Endothelial cell of umbilical vein (primary cell): ENCODE measurements at places on chromosomes 16 and 17. TPM values are rescaled to one million over a fixed set of nuclear protein-coding genes. Genes with fewer than 3 reads are reported as not detected.

DNA sequence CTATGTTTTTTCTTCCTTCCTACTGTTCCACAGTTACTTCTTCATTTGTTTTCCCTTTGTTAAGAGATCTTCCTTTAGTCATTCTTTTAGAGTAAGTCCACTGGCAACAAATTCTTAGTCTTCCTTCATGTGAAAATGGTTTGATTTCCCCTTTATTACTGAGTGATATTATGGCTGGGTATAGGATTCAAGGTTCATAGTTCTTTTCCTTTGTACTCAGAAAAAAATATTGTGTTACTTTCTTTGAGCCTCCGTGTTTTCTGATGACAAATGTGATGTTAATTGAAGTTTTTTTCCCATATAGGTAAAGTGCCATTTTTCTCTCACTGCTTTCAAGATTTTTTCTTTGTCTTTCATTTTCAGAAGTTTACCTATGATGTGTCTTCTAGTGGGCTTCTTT is 283.1 kb upstream of the TBX2 start:
- no peak for DNase-seq

ZNRF1 gene
- total RNA-seq, result 33.2 and 34.9 TPM in 2 replicates

DNA sequence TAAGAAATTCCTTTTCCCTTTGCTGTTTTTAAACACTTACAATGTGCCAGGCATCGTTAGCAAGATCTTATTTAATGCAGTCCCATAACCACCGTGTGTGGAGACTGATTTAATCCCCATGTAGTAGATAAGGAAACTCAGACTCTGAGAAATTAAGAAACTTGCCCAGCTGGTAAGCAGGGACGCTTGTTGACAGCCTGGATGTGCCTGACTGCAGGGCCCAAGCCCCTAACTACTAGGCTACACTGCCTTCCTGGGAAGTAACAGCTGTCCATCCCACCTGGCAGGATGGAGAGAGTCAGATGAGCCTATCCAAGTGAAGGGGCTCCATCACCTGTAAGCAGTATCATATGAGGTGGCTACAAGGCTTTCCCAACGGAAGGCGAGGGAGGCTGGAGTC is 23.1 kb downstream of the CDK5RAP3 start:
- DNase-seq, result no peak

SPPL2C gene
- total RNA-seq, result not detected in 2 replicates

SULT1A2 gene
- not detected in 2 replicates for total RNA-seq

- no peak for DNase-seq
Measured at GRCh38 chr16:12999368-12999767, 98.0 kb downstream of the SHISA9 start.
